BJ (cell line): ENCODE measurements at places on chromosomes 7 and 10. TPM values are rescaled to one million over a fixed set of nuclear protein-coding genes. Genes with fewer than 3 reads are reported as not detected.

GRCh38 chr7:17663061-17663675, 277.1 kb downstream of the SNX13 start:
- DNase-seq, result peak; percentile 75

DNA sequence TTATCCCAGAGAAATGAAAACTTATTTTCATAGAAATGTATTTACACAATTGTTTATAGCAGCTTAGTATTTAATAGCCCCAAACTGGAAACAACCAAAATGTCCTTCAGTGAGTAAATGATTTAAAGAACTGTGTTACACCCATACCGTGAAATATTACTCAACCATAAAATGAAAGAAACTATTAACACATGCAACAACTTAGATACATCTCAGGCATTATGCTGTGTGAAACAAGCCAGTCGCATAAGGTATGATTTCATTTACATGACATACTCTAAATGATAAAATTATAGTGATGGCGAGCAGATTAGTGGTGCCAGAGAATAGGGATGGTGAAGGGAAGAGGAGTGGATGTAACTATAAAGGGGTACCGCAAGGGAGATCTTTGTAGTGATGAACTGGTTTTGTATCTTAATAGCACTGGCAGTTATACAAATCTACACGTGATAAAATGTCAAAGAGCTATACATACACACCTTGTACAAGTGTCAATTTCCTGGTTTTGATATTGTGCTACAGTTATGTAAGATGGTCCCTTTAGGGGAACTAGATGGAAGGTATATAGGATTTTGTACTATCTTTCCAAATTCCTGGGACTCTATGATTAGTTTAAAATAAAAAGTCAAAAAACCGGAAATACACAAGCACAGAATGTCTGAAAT, 40.5 kb downstream of the MACC1 start:
- no peak for DNase-seq

DNA sequence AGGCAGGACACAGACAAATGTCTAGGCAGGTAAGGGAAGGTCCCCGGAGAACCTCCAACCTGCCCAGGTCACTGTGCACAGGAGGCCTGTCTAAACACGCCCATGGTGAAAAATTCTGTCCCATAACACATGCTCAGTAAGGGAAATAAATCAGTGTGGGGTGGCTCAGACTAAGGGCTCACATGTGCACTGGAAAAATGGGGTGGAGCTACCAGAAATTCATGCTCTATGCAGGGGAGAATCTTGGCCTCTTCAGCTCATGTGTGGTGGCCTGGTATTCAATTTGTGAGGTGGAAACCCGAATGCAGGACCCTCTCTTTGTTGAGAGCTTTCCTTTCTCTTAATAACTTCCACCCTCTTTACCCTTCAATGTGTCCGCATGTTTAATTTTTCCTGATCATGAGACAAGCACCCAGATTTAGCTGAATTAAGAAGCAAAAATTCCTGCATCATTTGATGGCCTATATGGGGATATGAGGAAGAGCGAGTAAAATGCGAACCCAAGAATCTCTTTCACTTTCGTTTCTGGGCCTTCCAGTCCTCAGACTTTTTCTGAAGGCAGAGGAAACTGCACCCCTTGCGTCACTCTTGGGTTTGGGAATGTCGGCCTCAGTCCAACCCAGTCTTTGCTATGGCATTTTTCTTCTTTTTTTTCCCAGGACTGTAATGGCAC, 163.2 kb downstream of the DGKB start:
- DNase-seq, result no peak

DNA sequence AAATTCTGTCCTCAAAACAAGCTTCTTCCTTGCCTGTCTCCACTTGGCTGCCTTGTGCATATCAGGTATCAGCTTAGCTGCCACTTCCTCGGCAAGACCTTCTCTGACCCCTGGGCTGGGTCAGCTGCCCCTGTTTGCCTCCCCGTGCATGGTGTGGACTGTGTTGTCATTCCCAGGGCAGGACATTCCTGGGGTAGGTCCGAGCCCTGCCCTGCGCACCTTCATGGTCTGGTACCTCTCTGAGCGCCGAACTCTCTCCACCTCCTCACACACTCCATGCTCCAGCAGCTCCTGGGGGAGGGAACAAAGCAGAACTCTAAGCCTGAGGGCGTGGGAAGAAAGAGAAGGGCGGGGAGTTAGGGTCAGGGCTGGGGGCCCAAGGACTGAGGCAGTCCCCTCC, 3.8 kb downstream of the POLM start:
- DNase-seq, result no peak

- DNase-seq, result no peak
These were observed 143.1 kb upstream of the STK17A start for GRCh38 chr7:43439631-43440401.

- DNase-seq, result no peak
These were observed 50.9 kb downstream of the KLF6 start for GRCh38 chr10:3734111-3734510.

DNA sequence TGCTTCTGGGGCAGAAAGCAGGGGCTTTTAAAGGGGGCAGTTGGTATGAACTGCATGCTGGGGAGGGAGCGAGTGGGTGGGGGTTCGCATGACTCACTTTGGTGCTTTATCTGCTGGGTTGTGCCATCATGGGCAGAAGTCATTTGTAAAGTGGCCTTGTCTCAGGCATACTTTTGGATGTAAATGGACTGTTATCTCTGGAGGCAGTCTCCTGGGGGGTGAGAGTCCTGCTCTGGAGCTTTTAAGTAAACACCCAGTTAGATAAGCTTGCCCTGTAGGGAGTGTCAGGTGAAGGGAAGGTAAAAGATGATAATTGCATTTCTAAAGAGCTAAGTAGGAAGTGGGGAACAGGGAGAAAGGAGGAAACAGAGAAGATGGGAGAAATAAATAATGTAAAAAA, 1.6 kb upstream of the GSTO1 start:
- DNase-seq, result no peak

DNA sequence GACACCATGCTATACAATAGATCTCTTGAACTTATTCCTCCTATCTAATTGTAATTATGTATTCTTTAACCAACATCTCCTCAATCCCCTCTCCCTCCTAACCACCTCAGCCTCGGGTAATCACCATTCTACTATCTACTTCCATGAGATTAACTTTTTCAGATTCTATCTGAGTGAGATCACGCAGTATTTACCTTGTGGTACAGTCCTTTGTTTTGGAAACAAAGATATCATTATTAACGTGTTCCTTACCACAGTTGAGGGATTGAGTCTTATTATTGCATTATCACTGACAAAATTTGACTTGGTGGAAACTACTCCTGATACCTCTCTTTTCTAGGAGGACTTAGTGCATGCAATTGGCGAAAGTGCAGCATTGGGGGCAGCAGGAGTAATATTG, 26.0 kb upstream of the HYAL4 start:
- DNase-seq, result no peak

GRCh38 chr7:135634191-135634878, 28.0 kb upstream of the STMP1 start:
- DNase-seq, result no peak

The SUMF2 gene
- 136 and 153 TPM in 2 replicates for polyA plus RNA-seq

The ARPC1B gene
- polyA plus RNA-seq, result 209 and 642 TPM in 2 replicates

The MUC3A gene
- polyA plus RNA-seq, result not detected in 2 replicates

The LMTK2 gene
- polyA plus RNA-seq, result 3.0 and 3.8 TPM in 2 replicates
